SHP77 (cell line): ENCODE measurements at places on chromosomes 13 and 19.

- peak; percentile 35 for DNase-seq
These were observed 7.1 kb upstream of the SELENOV start for GRCh38 chr19:39507715-39508364.

DNA sequence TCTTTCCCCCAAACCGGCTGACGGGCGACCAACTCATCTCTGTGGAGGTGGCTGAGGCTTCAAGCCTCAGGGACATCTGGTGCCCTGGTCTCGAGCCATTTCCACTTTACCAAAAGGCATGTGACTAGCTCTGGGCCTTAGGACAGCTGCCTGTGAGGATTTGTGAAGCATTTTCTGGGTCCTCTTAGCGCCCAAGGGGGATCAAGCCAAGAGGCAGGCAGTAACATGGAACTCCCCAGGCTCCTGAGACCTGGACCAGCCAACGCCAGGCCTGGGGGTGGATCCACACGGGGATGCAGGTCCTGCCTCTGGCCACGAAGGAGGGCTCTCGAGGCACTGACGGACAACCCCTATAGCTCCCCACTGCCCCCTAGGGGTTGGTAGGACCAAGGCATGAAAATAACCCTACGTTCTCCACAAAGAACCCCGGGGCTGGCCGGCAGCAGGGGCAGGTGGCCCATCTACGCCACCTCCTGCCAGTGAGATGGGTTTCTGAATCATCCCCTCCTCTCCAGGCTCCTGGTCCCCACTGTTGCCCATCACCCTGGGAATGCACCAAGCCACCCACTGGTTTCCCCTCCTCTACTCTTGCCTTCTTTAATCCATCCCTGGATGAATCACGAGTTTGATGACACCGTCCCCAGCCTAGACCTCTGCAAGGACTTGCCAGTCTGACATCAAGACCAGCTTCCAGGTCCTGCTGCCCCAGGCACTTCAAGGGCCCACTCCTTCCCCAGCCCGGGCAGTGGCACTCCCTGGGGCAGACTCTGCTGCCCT, 7.0 kb upstream of the MYDGF start:
- DNase-seq = peak; percentile 40

DNA sequence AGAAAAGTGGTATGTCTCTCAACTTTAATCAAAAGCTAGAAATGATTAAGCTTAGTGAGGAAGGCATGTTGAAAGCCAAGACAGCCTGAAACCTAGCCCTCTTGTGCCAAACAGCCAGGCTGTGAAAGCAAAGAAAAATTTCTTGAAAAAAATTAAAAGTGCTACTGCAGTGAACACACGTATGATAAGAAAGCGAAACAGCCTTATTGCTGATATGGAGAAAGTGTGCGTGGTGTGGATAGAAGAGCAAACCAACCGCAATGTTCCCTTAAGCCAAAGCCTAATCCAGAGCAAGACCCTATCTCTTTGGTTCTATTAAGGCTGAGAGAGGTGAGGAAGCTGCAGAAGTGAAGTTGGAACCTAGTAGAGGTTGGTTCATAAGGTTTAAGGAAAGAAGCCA, 96.4 kb downstream of the ZDHHC20 start:
- DNase-seq = no peak

DNA sequence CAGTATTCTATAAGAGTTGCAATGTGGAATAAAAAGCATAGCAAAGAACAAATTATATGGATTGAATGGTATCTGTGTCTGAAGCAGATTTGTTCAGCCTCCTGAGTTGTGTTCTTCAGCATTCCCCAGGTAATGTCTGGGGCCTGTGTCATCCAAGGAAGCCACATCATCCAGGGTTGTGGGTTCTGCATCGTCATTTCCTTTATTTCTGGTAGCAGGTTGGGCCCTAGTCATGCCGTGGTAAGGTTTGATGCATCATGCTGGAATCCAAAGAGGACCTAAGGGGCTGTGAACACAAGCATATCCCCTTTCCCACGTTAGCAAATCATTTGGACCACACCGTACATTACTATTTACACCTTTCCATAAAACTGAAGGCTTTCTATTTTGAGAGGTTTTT, 131.0 kb upstream of the ZNF91 start:
- DNase-seq = no peak

DNA sequence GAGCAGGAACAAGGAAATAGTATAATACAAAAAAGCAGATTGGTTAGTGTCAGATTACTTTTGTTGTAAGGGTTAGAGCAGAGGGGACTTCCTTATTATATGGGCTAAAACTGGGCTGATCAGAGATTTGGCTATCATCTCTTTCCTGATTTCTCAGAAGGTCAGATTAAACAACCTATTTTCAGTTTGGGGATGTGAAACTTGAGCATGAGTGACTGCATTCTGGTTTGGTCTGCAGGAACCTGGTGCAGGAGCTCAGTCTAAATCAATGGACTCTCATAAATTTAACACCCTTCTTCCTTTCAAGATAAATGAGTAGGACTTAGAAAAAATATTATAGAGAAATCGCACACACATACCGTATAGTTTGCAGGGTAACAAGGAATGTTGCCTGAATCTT, 12.9 kb upstream of the RFXAP start:
- DNase-seq = no peak

DNA sequence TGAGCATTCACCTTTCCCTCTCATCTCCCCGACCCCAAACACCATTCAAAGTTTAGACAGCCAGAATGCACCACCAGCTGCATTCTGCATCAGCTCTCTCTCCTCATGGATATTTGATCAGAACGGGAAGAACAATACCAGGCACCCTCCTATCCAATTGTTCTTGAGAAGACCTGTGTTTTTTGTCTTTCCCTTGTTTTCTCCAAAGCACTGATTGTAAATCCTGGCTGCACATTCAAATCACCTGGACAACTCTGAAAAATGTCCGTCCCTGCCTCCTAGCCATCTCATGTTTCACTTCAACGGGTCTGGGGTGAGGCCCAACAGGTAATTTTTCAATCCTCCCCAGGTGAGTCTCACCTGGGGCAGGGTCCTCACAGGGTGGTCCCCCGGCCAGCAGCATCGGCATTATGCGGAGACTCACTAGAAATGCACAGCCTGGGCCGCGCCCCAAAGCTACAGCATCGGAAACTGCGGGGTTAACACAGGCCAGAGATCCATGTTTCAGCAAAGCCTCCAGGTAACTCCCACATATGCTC, 5.5 kb downstream of the IRS2 start:
- no peak for DNase-seq

DNA sequence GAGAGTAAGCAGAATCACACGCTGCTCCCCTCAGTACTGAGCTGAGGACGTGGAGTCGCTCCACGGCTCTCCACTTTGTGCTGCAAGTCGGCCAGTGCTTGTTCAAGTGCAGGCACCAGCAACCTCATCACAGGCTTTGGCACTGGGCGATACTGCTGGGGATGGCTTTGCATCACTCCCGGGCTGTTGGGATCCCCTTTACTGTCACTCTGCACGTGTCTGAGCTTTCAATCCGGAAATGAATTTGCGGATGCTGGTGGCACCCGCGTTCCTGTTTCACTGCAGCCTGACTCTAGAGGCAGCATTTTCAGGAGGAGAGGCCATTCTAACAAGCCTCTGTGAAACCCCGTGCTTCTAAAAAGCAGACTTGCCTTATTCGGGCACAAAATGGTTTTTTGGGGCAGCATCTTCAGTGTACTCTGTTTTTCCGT, 19.1 kb downstream of the SMARCA4 start:
- no peak for DNase-seq

DNA sequence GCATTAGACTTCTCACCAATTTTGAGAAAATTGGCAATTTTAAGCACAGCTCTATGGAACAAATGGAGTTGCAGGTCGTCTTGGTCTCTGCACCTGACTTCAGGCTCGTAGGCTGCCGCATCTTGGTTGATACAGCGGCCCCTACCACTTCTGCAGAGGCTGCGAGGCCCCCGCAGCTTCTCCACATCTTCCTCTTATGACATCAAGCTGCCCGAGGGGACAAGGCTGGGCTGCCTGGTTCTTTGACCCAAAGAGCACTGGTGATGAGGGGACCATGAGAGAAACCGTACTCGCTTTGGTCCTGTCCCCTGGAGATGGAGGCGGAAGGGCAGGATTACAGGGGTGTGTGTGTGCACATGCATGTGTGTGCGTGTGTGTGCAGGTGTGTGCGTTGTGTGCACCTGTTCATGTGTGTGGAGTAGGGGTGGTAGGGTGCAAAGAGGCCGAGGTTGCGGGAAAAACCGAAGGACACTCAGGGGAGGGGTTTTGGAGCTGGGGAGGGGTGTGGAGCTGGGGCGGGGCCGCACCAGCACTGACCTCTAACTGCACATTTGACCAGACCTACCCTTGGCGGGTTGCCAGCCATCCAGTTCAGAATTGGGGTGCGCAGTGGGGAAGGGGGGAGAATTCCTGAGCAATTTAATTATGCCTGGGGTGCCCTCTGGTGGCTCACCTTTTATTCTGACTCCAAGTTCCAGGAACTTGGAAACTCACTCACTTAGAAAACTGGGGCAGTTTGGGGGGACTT, 65.1 kb upstream of the ARHGEF7 start:
- no peak for DNase-seq

- DNase-seq = no peak
These were observed 49.4 kb upstream of the DOCK9 start for GRCh38 chr13:99027260-99027659.

- DNase-seq = peak; percentile 32
These were observed 1.1 kb upstream of the FXYD3 start for GRCh38 chr19:35114353-35115176.

- DNase-seq = no peak
These were observed 108.4 kb upstream of the NBEA start for GRCh38 chr13:34833562-34834182.

DNA sequence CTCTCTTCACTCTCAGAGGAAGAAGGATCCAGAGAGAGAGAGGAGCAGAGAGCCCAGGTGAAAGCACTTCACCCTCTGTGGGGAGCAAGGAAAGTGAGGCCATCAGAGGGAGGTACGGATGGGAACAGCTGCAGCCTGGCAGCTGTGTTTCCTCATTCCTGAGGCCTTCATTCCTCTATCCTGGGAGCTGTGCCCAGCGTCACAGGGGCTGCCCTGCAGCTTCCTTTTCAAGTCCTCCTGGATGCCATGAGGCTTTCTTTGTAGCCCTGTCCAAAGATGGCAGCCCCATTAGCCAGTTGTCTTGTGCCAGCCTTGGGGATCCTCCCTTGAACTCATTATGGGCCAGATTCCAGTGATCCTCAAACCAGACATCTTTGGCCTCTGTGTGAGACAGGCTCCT, 76.8 kb upstream of the PCDH8 start:
- DNase-seq = peak; percentile 34

GRCh38 chr19:45121827-45122345, 28.9 kb downstream of the PPP1R37 start:
- no peak for DNase-seq

DNA sequence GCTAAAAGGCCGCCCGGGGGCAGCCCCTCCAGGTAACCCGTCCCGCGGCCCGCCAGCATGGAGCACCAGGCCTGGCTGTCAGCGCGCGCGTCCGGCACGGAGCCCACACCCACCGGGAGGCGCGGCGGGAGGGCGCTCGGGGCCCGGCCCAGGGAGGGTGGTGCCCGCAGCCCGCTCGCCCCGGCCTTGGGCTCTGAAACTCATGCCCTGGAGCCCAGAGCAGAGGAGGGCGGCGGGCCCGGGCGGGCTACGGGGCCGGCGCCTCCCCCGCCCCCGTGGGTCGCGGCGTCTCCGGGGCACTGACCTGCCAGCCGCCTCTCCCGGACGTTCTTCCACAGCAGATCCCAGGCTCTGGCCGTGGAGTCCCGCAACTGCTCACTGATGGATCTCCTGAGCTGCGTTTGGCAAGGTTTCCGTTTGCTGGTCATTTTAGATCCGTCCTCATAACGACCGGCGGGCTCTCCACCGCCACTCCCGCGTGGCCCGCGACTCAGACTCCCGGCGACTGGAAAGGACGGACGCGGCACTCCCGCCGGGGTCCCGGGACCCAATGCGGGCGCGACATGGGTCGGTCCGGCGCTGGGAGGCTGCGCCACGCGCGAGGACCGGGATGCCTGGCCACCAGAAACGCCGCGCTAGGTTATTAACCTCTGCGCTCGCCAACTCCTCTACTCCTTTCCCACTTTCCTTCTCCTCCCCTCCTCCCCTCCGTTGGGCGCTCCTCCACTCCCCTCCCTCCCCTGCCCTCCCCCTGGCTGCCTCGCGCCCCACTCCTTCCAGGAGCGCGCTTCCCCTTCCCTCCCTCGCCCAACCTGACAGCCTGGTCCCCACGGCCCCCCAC, 64.7 kb upstream of the STARD13 start:
- DNase-seq = no peak

DNA sequence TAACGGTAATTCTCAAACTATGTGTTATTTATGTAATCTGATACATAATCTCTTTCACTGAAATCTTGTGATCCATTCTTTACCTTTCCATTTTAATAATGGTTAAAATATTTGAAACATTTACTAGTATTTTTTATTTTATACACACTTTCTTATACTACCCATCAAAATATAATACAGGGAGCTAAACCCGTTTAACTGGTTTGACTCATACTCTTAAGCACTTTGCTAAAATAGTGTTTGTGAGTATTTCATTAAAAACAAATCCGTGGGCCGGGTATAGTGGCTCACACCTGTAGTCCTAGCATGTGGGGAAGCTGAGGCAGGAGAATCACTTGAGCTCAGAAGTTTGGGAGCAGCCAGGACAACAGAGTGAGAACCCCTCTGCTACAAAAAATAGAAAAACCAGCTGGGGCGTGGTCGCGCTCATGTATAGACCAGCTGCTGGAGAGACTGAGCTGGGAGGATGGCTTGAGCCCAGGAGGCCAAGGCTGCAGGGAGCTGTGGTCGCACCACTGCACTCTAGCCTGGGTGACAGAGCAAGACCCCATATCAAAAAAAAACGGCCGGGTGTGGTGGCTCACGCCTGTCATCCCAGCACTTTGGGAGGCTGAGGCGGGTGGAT, 43.8 kb upstream of the DCUN1D2 start:
- DNase-seq = no peak

DNA sequence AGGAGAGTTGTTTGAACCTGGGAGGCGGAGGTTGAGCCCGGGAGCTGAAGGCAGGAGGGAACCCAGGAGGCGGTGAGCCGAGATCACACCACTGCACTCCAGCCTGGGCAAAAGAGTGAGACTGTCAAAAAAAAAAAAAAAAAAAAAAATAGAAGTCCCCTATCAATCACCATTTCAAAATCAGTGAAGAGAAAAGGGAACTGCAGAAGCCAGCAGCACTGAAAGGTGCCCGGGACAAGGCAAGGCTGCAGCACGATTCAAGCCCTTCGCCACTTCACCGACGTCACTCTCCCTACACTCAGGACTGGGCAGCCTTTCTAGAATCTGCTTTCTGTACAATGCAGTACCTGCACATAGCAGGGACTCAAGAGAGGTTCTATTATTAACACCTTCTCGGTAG, 21.9 kb upstream of the USP12 start:
- no peak for DNase-seq

DNA sequence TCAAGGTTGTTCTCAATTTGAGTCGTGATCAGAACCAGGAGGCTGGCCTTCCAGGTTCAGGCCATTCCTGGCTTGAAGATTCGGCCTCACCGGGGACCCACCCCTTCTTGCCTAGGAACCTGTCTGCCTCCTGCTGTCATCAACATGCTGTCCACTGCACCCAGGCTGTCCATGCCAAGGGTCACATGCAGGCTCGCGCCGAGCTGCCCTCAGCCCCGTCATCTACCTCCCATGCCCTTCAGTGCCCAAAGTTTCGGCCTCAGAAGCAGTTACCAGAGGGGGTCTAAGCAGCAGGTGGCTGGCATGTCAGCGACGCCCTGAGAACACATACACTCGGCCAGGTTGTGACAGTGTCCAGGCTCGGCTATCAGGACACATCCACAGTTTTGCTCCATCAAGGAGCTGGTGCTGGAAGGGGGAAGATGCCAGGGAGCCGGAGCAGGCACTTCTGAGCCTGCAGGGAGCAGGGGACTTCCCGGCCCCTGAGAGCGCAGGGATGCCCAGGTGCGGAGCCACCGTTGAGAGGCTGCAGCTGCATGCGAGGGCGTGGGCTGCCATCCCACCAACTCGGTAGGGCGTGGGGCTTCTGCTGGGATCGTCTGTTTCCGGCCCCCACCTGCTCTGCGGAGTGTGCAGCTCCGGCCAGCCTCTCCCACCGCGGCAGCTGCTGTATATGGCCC, 590.9 kb upstream of the SLITRK5 start:
- DNase-seq = no peak
